CD8-positive, alpha-beta T cell (primary cell): ENCODE measurements at places on chromosomes 7 and 10. TPM values are rescaled to one million over a fixed set of nuclear protein-coding genes. Genes with fewer than 3 reads are reported as not detected.

DNA sequence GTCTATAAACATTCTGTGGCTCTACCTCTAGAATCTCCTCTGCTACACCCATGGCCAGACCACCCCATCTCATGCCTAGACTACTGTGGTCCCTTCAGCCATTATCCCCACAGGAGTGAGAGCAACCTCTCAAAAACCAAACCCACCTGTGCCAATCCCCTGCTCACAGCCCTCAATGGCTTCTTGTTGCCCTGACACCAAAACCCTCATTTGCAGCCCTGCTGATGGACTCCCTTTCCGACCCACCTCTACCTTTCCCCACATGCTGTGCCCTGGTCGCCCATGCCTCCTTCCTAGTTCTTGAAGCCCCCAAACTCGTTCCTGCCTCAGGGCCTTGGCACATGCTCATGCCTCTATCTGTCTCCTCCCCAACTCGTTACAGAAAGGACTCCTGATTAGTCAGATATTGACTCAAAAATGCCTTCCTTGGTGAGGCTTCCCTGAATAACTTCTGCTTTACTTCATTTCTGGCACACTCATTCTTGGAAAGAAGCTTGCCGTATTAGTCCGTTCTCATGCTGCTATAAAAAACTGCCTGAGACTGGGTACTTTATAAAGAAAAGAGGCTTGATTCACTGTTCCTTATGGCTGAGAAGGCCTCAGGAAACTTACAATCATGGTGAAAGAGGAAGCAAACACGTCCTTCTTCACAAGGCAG, 104.2 kb downstream of the TEX36 start:
- no peak for DNase-seq

GRCh38 chr10:92181575-92181974, 109.3 kb downstream of the CPEB3 start:
- no peak for DNase-seq

GRCh38 chr10:120478386-120478785, 21.4 kb downstream of the PLPP4 start:
- DNase-seq, result no peak

- no peak for DNase-seq
These were observed 77.4 kb downstream of the ARHGAP12 start for GRCh38 chr10:31851216-31851615.

DNA sequence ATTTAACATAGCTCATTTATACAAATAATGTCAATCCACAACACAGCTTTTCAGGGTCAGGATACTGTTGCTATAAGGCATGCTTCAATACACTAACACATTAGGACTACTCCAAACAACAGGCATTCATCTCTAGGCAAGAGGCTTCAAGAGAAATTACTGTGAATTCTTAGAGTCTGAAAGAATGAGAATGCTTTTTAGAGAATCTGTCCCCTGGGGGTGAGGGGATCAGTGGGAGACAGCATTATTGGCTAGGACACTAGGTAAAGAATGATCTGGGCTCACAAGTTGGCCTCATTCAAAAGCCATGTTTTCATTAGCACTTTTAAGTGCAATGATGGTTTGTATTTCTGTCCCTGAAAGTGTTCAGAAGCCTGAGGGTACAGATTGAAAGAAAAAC, 132.6 kb downstream of the SEMA3D start:
- DNase-seq, result no peak

GRCh38 chr10:103493916-103494877, 692 bp downstream of the NEURL1 start:
- DNase-seq, result no peak

GRCh38 chr10:58373442-58373827, 11.8 kb upstream of the TFAM start:
- no peak for DNase-seq

DNA sequence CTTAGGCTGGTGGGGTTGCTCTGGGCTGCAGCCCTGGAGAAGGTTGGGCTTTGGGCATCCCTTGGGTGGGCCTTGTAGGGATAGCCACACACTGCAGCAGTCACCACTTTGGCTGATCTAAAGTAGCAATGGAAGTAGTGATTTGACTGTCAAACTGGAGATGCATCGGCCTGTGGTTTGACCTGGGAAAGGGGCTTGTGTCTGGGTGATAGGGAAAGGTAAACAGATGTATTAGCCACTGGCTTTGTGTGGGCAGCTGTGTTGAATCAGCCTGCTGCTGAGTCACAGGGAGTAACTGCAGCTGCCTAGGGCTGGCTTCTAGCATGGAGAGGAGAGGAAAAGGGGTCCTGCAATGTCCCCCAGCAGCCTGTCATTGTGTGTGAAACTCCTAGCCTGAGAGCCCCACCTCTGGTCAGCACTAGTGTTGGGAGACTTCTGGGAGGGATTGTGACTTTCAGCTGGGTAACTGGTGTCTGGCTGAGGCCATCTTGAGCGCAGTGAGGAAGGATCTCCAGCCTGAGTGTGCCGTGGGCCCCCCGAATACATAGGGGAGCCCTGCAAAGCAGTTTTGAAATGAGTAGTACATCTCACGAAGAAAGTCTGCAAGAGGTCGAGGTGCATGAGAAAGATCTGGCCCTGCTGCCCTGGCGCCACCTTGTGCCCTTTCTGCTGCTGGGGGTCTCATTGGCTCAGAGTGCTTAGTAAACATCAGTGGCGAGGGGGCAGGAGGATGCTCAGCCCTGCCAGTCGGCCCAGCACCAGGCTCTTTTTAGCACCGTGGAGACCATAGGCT, 117.3 kb downstream of the FANK1 start:
- DNase-seq, result peak; percentile 35

NPY4R gene
- not detected for total RNA-seq

SPDYE6 gene
- total RNA-seq, result not detected

SP8 gene
- total RNA-seq, result not detected

GRCh38 chr7:134866617-134867016, 87.2 kb downstream of the CALD1 start:
- no peak for DNase-seq

- DNase-seq, result no peak
These were observed 175.8 kb downstream of the IPMK start for GRCh38 chr10:58091886-58092285.

DNA sequence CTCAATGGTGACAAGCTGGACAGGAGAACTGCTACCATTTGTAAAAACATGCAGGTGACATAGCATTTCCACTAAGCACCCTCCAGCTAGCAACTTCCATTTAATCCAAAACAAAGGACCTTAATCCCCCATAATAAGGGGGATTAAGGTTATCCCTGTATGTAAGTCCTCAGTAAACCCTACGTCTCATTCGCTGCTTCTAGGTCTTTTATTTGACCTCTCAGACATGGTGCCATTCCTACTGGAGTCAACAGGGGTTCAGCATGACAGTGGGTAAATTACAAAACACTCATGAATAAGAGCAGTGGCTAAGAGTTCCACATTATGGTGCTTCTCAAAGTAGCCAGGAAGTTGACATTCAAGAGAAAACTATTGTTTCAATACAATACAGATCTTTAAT, 121.8 kb upstream of the CAV2 start:
- DNase-seq, result no peak

- no peak for DNase-seq
These were observed 27.7 kb upstream of the CSGALNACT2 start for GRCh38 chr10:43110338-43111071.

GIMAP6 gene
- 10.8 TPM for total RNA-seq

DNA sequence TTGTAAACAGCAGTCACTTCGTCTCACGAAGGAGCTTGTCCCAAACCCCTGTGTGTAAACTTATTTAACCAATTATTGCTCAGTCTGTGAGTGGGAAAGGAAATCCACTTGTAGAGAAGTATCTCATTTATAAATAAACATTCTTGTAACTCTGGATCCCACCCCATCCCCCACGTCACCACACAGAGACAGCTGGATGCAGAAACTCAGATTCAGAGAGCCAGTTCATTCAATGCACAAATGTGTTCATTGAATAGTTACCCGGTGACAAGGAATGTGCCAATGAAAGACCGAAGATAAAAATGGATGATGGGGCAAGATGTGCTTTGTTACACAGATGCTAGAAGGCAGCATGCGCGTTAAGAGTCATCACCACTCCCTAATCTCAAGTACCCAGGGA, 8.3 kb upstream of the OCM start:
- no peak for DNase-seq

ELOVL3 gene
- not detected for total RNA-seq

DNA sequence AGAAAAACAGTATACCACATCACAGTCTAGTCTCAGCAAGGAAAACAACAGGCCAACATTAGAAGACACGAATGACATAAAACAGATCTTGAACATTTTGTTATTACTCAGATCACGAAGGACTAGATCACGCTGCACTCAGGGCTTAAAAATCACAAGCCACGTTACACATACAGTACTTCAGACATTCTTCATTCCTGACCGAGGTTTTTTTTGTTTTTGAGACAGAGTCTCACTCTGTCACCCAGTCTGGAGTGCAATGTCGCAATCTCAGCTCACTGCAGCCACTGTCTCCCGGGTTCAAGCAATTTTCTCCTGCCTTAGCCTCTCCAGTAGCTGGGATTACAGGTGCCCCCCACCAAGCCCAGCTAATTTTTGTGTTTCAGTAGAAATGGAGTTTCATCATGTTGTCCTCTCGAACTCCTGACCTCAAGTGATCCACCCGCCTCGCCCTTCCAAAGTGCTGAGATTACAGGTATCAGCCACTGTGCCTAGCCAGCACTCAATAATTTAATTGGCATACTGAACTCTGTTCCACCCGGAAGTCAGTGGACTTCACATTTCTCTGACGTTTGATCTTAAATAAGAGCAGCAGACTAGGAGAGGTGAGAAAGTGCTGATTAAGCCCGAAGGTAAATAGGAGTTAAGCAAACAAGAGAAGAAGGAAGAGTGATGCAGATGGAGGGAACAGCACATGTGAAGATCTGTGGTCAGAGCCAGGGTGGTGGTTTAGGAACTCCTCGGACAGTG, 3.5 kb downstream of the AIMP2 start:
- DNase-seq, result no peak

CYP3A5 gene
- total RNA-seq, result not detected

DNA sequence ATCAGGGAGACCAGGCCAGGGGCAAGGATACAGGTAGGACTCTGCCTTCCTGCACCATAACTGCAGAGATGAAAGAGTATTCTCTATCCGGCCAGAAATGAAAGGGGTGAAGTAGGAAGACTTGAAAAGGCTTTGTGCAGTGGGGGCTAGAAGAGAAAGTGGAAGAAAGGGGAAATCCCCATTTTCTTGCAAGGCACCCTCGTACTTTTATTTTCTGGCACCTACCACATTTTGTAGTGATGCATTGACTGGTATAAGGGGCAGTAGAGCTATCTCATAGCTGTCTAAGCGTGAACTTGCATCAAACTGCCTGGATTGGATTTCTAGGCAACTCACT, 752 bp upstream of the CAMK2G start:
- DNase-seq, result peak; percentile 39

- DNase-seq, result no peak
These were observed 62.0 kb downstream of the TNRC18 start for GRCh38 chr7:5361446-5362127.

- DNase-seq, result no peak
These were observed 1.5 kb upstream of the DHX32 start for GRCh38 chr10:125882596-125882995.

OR6V1 gene
- total RNA-seq, result not detected

- no peak for DNase-seq
These were observed 71.4 kb upstream of the NFKB2 start for GRCh38 chr10:102324061-102324460.

KIAA1217 gene
- total RNA-seq, result 0.22 TPM

KLF14 gene
- total RNA-seq, result not detected

SLC26A3 gene
- total RNA-seq, result not detected
